Testis (tissue), 5 donors: ENCODE measurements at places on chromosomes 2 and 18.

DNA sequence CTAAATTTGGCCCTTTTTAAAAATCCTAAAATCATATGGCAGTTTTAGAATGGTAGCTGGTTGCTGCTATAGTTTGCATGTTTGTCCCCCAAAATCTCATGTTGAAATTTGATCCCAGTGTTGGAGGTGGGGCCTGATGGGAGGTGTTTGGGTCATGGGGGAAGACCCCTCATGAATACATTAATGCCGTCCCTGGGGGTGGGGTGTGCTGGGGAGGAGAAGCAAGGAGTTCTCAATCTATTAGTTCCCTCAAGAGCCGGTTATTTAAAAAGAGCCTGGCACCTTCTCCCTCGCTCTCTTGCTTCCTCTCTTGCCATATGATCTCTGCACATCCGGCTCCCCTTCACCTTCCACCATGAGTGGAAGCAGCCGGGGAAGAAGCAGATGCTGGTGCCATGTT, 20.8 kb downstream of the GPATCH11 start:
- H3K36me3 ChIP-seq = no peaks in the 10 kb centered on the region
- no peaks in the 10 kb centered on the region for H3K27me3 ChIP-seq
- no peak for DNase-seq
- no peak overlapping the region for H3K27ac ChIP-seq
- no peak overlapping the region for H3K4me3 ChIP-seq

DNA sequence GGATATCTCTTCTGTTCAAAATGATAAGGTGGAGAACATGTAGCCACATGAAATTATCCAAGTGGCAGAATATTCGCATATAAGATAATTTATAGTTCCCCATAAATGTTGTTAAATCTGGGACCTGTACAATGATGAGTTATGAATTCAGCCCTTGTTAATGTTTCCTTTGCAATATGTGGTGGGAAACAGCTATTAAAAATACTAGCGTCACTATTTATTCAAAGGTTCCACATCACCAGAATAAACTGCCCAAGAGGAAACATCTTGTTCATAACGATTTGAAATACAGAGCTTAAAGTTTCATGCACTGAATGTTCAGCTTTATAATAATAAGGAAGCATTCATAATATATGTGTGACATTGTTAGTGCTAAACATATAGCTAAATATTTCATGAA, 223.9 kb upstream of the TCF4 start:
- H3K27ac ChIP-seq = no peak overlapping the region
- H3K4me1 ChIP-seq = no peaks in the 10 kb centered on the region
- no peak overlapping the region for H3K4me3 ChIP-seq
- no peaks in the 10 kb centered on the region for H3K36me3 ChIP-seq
- DNase-seq = no peak

DNA sequence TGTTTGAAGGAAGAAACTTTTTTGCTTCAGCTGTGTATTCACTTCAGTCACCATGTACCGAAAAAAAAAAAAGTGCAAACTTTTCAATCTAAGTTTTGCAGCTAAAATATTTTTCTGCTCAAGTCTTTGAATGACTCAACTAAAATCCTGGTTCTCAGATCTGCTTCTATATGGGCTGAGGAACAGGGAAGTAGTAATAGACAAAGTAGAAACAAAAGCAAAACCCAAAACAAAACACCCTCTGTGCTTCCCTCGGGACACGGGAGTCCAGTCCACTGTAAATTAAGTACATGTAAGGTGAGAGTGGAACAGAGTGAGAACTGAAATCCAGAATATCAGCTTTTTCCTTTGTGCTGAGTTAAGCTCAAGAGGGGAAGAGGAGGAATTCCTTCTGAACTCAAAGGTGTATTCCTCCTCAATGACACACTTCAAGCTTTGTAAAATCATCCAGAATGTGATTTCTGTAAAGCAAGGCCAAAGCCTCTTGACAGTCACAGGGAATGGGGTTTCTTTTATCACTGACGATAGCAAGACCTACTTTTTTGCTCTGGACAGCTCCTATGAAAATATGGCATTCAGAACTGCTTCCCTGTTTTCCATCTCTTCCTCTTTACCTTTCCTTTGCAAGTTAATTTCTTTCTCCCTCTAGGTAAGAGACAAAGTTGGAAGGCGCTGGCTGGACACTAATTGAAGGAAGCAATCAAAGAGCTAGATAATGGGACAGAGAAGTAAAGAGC, 433.5 kb upstream of the MMADHC start:
- H3K27me3 ChIP-seq = no peaks in the 10 kb centered on the region
- H3K36me3 ChIP-seq = no peaks in the 10 kb centered on the region
- no peak overlapping the region for H3K4me3 ChIP-seq

GRCh38 chr2:101879466-101879865, 112.3 kb upstream of the IL1R2 start:
- H3K4me3 ChIP-seq = no peak overlapping the region
- no peaks in the 10 kb centered on the region for H3K27me3 ChIP-seq
- H3K4me1 ChIP-seq = no peaks in the 10 kb centered on the region

- no peak overlapping the region for H3K4me3 ChIP-seq
- no peaks in the 10 kb centered on the region for H3K36me3 ChIP-seq
- no peaks in the 10 kb centered on the region for H3K27me3 ChIP-seq
- H3K4me1 ChIP-seq = no peaks in the 10 kb centered on the region
- H3K27ac ChIP-seq = no peak overlapping the region
- DNase-seq = no peak
These were observed 12.5 kb upstream of the INPP5D start for GRCh38 chr2:233047667-233048066.

- no peaks in the 10 kb centered on the region for H3K36me3 ChIP-seq
- H3K27ac ChIP-seq = no peak overlapping the region
- DNase-seq = no peak
- no peak overlapping the region for H3K4me3 ChIP-seq
- H3K4me1 ChIP-seq = no peaks in the 10 kb centered on the region
- no peaks in the 10 kb centered on the region for H3K27me3 ChIP-seq
These were observed 9.9 kb downstream of the GIGYF2 start for GRCh38 chr2:232707076-232707475.

- no peak overlapping the region for H3K27ac ChIP-seq
- H3K4me1 ChIP-seq = no peaks in the 10 kb centered on the region
- no peak for DNase-seq
- no peaks in the 10 kb centered on the region for H3K27me3 ChIP-seq
- no peak overlapping the region for H3K4me3 ChIP-seq
- no peaks in the 10 kb centered on the region for H3K36me3 ChIP-seq
These were observed 102.5 kb downstream of the RBM43 start for GRCh38 chr2:151159109-151159662.

DNA sequence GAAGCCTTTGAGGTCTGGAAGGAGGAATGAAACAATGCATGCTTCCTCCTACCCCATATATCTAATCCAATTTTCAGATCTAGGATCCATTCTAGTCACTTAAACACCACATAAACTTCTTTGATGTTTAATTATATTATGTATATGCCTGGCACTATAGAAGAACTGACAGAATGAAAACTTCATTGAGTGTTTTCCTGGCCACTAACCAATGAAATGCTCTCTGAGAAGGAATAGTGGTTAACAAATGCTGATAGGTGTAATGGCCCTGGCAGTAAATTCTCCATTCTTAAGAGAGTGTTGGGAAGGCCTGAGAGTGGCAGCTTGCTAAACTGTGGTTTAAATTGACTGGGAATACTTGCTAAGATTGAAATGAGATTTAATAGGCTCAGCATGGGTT, 710.0 kb downstream of the LRRTM4 start:
- no peaks in the 10 kb centered on the region for H3K4me1 ChIP-seq
- no peaks in the 10 kb centered on the region for H3K36me3 ChIP-seq
- H3K4me3 ChIP-seq = no peak overlapping the region
- DNase-seq = no peak

GRCh38 chr2:178912416-178913048, 105.3 kb upstream of the TTN start:
- no peaks in the 10 kb centered on the region for H3K36me3 ChIP-seq
- peaks cover 6% of the 10 kb centered on the region for H3K4me1 ChIP-seq
- H3K4me3 ChIP-seq = no peak overlapping the region
- H3K27me3 ChIP-seq = no peaks in the 10 kb centered on the region

DNA sequence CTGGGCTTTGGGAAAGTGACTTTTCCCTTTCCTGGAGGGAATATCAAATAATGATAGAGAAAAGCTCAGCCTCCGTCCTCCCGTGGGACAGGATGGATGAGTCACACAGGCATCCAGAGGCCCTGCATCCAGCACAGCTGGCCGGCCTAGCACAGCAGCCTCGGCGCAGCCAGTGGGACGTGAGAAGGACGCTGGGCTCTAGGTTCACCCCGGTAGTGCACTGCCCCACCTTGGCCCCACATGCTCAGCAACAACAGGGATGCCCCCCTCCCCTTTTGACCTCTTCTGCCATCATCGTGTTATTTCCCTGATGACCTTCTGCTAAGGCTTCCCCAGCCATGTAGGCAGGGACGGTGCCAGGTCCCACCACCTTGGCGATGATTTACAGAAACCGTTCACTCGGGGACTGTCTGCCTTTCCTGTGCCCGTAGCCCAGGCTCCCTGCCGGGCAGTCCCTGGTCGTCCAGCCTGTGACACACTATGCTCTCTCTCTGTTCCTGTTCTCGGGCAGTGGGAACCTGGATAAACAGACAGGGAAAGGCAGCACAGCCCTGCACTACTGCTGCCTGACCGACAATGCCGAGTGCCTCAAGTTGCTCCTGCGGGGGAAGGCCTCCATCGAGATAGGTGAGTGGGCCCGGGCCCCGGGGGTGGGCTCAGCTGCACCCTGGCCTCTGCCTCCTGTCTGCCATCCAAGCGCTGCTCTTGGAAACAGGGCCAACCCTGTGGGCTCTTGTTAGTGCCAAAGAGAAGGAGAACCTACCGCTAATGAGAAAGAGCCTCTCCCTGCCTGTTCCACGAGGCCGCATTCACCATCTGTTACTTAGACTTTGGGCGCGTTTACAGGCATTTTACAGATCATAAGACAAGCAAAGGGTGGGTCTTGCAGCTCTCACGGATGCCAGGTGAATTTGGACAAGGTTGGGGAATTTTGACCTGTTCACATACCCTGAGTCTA, 44.6 kb downstream of the ITGB1BP1 start:
- no peaks in the 10 kb centered on the region for H3K4me1 ChIP-seq
- peak; percentile 31 for DNase-seq
- no peaks in the 10 kb centered on the region for H3K36me3 ChIP-seq
- H3K4me3 ChIP-seq = no peak overlapping the region
